ENCODE measurements at places on chromosomes 12 and 14.

DNA sequence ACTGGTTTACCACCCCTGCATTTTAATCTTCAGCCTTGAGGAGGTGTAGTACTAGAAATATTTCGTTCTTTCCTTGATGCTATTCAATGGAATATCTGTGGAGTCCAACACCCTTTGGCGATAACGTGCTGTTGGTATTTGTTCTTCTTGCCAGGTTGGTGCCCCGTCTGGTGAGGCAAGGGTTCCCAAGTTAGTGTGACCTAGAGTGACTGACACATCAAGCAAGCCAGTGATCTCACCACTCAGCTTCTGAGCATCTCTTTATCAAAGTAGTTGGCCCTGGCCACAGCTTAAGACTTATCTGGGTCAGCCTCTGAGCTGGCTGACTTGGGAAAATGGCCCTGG, 60.2 kb downstream of the PLXNC1 start:
- DNase-seq, result no peak

- no peak for DNase-seq
Observed at GRCh38 chr12:121113057-121113456, 19.6 kb upstream of the P2RX7 start.

- DNase-seq, result peak; percentile 67
Observed at GRCh38 chr12:131860472-131861260, 32.5 kb downstream of the MMP17 start.

DNA sequence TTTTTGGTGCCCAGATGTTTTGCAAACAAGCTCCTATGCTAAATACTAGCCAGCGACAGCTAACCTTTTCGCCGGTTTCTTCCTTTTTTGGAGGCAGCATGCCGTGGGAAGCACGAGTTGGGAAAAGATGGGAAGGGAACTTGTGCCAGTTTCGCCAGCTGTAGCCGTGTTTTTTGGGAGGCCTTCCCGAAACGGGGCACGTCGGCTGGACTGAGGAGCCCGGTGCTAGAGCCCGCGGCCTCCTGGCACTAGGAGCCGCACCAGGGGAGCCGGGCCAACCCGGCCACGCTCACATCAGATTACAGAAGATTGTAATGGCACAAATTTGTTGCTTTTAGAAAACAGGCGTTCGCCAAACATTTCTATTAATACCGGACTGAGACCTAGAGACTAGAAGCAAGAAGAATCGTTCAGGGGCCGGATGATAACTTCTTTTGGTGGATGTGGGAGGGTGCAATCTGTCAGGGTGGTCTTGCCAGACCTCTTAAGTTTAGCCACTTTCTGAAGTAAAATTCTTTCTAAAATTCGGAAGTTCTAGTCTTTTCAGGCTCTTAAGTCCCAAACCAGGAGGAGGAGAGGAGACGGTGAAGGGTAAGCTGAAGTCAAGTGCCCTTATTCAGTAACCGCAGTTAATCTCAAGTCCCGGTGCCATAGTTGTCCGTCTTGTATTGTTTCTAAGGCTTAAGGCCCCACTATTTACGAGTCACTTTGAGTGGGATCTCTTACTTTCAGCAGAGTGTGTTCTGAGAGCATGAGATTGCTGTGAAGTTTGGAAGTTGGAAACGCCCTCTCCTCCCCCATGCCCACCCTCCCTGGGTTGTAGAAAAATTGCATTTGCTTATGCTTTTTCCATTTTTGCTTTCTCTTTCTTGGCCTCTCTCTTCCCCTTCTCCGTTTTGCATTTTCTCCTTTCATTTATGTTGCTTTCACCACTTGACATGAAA, 1.3 kb downstream of the RASSF3 start:
- peak; percentile 39 for DNase-seq

DNA sequence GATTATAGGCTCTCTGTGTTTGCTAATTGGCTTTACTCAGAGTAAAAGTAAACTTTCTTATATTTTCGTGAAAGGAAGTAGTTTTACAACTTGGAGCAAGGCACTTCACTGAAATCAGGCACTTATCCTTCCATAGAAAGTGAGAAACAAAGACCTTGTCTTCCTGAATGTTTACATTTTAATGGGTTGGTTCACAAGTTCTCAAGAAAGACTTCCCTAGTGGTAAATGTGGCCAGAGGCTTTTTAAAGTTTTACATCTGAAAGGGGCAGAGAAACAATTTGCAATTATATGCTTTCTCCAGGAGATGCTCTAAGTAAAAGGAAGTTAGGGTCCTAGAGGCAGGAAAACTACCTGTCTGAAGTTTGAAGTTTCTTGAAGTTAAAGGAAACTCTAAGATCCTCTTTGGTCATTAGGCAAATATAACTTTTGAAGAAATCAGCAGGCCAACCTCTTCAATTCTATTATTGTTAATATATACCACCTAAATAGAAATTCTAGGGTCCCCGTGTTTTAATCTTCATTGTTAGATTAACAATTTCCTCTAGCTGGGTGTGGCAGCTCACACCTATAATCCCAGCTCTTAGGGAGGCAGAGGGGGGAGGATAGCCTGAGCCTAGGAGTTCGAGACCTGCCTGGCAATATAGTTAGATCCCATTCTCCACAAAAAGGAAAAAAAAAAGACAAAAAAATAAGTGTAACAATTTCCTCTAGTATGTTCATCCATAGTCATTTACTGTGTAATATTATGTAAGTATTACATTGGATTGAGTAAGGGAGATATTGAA, 644.9 kb upstream of the FOXG1 start:
- DNase-seq, result no peak

- no peak for DNase-seq
Observed at GRCh38 chr12:28750946-28751685, 398.0 kb upstream of the FAR2 start.

- DNase-seq, result no peak
Observed at GRCh38 chr12:106900554-106900953, 55.2 kb upstream of the TMEM263 start.

GRCh38 chr14:23577710-23578392, 739 bp downstream of the JPH4 start:
- no peak for DNase-seq

DNA sequence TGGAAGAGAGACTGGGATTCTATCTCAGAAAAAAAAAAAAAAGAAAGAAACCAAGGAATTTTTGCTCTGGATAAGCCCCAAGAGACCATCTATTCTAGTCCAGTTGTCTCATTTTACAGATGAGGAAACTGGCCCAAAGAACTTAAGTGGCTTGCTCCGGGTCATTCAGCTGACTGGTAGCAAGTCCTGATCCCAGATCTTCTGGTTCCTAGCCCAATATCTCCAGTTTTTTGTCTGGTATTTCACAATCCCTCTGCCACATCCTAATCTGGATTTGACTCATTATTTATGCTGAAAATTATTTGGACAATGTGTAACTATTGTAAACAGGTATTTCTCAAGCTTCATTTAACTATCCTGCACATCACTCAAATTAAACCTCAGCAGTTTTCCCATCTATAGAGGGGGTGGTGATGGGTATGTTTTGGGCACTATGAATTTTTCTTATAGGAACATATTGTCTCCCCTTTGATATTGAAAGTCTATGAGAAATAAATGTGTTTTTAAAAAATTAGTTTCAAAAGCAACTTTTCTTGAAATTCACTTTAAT, 43.4 kb downstream of the PPP2R5E start:
- no peak for DNase-seq

- no peak for DNase-seq
Observed at GRCh38 chr12:17691369-17691768, 398.6 kb downstream of the RERGL start.

GRCh38 chr14:29007990-29008389, 241.4 kb downstream of the FOXG1 start:
- DNase-seq, result no peak
